Heart left ventricle (tissue), 16 donors: ENCODE measurements at places on chromosomes 5 and 9. TPM values are rescaled to one million over a fixed set of nuclear protein-coding genes. Genes with fewer than 3 reads are reported as not detected.
A peak's percentile ranks its signal among the peaks of the same experiment; 100 is the strongest.

GRCh38 chr5:74665273-74665672 is 19.8 kb upstream of the HEXB start:
- DNase-seq: no peak

- no peak for DNase-seq
Observed at GRCh38 chr9:8715788-8716187, 916.2 kb upstream of the DMAC1 start.

GRCh38 chr5:56345352-56345751 is 112.2 kb upstream of the ANKRD55 start:
- no peak for DNase-seq

GRCh38 chr5:154308443-154309370 is 118.2 kb downstream of the GALNT10 start:
- DNase-seq: no peak

- DNase-seq: no peak
Observed at GRCh38 chr9:117691367-117691766, 12.8 kb upstream of the TLR4 start.

DNA sequence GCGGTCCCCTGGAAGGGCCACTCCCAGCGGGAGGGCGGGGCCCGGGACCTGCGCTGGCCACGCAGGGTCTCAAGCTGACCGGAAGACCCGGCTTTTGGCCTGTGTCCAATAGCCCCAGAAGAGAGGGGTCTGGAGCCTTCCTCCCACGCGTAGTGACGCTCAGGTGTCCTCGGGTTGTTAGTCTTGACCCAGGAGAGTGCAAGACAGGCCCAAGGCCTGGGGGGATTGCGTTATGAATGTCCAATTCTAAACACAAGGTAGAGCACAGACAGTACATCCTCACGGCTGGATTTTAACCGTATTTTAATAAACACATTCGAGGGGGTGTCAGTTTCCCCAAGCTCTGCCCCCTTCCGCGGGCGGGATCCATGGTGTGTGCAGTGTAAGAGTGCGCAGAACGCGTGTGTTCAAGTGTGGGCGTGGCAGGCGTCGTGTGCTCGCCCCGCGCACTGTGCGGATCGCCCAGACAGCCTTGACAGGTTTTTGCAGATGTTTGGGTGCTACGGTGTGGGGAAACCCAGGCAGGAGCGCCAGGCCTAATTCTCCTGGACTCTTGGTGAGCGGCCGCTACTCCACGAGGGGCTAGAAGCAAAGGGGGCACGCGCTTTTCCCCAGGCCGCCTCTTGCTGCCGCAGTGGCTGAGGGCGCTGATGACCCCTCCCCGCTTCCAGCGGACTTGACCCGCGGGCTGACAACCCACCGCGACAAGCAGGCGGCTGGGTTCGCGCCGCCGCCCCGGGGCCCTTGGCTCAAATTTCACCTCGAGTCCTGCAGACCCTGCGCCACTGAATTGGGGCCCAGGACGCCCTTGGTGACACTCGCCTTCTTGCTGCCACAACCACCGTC is 6.1 kb upstream of the DMRT3 start:
- DNase-seq: no peak

DNA sequence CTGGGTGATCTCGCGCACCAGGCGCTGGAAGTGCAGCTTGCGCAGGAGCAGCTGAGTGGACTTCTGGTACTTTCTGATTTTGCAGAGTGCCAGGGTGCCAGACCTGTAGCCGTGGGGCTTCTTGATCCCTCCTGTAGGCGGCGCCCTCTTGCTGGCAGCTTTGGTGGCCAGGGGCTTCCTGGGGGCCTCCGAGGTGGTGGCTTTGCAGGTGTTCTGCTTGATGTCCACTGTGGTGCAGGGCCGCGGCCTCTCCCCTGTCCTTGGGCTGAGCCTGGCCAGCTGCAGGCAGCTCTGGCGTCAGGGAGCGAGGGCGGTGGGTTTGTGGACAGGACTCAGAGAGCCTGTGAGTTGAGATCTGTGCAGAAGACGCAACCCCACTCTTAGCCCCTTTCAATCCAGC is 36.1 kb downstream of the TAF11L14 start:
- no peak for DNase-seq

GRCh38 chr5:121885630-121886029 is 33.9 kb downstream of the FTMT start:
- no peak for DNase-seq

GRCh38 chr5:117182104-117182503 is 607.5 kb upstream of the SEMA6A start:
- no peak for DNase-seq

DNA sequence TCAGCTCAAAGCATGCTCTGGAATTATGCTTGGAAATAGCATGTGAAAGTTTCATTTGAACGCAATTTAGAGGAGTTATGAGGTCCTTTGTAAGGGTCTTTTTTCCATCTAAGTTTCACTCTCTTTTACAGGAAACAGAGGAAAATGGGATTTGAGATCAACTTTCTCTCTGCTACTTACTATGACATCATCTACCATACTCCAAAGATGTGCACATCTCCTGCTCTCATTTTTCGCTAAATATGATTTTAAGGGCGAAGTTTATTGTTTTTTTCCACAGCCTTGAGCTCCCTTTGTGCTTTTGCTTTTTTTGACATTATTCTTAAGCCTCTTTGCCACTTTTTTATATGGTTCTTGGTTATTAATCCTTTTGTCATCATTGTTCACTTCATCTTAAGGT is 125.6 kb downstream of the NNT start:
- DNase-seq: no peak

DNA sequence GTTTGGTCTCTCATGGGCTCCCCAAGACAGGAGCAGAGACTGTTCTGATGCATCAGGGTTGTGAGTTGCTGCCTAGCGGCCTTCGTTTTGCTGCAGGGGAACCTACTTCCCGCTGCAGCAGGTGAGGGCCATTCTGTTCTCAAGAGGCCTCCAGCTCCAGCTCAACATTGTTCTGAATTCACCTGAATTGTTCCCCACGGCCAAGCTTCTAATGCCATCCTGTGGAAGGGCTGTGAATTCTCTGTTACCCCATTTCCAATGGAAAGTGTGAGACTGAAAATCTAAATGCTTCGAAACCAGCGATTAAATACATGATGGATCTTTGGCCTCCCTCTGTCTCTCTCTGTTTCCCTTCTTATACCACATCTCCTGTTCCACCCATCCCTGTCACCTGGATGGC is 349.1 kb upstream of the DAP start:
- DNase-seq: no peak

- DNase-seq: no peak
Observed at GRCh38 chr5:109413458-109413857, 3.7 kb upstream of the PJA2 start.

DNA sequence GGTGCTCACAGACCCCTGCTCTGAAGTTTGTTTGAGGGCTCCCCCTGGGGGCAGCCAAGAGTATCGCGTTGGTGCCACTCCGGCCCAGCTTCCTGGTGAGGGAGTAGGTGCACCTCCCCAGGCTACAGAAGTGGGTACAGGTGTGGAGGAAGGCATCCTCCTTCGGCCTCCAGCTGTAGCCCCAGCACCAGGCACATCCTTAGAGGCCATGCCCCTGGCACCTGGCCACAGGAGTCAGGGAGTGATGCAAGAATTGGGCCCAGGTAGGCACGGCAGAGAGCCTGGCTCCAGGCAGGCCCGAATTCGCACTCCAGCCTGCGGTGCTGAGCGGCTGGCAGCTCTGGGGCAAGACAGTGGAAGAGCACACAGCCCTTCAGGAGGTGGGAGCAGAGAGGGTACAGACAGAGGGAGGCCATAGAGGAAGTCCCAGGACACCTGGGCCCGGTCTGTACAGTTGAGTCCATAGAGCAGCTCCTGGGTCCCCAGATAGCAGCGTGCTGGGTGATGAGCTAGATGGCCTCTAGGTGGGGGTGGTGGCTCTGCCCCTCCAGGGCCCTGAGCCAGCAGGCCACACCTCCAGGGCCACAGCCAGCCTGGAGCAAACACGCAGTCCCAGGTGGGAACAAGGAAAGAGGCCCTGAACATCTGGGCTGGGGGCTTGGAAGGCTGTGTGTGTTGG is 2.4 kb downstream of the SAPCD2 start:
- peak; percentile 83 for DNase-seq

DNA sequence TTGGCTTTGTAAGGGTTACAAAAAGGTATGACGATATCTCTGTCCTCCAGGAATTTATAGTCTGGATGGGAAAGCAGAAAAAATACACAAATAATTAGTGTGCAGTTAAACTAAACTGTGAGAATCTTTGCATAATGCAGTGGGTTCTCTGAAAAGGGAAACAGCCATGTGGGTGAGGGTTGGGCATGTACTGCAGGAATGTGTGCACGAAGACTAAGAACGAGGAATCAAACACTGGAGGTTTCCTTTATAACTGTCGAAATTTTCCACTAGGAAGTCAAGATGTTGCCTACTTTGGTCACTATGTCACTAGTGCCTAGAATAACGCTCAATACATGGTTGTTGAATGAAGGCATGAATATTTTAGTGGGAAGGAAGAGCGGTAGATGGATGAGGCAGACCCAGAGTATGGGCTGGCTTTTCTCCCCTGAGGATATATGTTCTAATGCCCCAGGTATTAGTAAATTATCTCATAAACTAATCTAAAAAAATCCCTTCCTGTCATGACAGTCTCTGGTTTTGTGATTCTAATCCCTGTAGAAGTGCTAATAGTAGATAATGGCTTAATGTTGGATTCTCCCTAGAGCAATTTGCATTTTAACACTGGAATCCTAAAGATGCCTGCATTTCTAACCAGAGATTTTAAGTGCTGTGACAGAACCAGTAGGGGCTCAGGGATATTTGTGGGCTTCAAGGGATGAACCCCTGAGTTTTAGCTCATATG is 227.3 kb downstream of the NMUR2 start:
- no peak for DNase-seq

GRCh38 chr9:128636556-128637530 is 19.8 kb downstream of the DYNC2I2 start:
- peak; percentile 52 for DNase-seq

DNA sequence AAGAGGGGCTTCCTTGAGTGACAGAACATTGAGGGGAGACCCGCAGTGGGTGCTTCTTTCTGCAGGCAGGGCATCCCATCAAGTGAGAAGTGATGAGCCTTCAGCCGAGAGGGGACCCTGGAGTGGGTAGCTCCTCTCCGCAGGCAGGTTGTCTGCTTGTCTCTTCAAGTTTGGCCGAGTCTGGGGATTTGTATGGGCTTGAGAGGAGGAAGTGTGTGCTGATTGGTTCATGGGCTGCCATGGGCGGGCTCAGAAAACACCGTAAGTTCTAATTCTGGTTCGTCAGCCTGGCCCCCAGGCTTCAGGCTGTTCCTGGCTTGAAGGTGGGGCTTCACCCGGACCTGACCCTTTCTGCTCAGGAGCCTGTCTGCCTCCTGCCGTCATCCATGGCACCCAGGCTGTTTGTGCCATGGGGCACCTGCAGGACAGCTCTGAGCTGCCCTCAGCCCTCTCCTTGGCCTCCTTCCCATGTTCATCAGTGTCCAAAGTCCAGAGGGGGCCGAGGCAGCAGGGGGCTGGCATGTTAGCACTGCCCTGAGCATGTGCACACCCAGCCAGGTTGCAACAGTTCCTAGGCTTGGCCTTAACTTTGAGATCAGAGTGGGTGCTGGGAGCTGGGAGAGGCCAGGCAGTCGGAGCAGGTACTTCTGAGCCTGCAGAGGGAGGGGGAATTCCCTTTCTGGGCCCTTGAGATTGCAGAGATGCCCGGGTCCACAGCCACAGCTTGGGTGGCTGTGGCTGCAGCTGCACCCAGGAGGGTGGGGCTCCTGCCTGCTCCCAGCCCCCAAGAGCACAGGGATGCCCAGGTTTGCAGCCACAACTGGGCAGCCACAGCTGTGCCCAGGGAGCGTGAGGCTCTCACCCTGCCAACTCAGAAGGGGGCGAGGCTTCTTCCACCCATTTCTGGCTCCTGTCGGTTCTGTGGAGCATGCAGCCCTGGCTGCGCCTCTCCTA is 13.5 kb upstream of the DHFR start:
- peak; percentile 33 for DNase-seq

DNA sequence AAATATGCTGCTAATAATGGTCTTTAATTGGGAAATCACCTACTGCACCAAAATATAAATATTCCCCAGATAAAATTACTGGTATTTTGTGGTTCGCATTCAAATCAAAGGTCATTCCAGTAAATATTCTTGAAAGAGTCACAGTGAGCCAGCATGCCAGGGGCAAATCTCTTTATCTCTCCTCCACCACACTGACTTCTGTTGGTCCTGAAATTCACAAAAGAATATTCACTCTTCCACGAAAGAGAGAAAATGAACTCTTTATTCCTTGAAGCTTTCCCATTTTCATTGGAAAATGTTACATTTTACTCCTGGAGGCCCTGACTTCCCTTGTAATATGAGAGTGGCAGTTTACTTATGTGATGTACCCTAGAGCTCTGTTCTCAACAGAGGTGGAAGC is 39.7 kb downstream of the ZNF366 start:
- DNase-seq: no peak

The HAND1 gene
- total RNA-seq: 23.9 TPM

The FBP1 gene
- 0.56 TPM for total RNA-seq

The LCN15 gene
- total RNA-seq: not detected

The LRRC19 gene
- not detected for total RNA-seq

The CDH6 gene
- 5.4 TPM for total RNA-seq
